ENCODE measurements at places on chromosomes 2 and 18.

- DNase-seq: no peak
These were observed 56.2 kb downstream of the GALNT14 start for GRCh38 chr2:31082002-31082401.

- no peak for DNase-seq
These were observed 17.2 kb downstream of the CLK1 start for GRCh38 chr2:200847269-200847668.

- DNase-seq: no peak
These were observed 11.2 kb downstream of the GAREM2 start for GRCh38 chr2:26184121-26184520.

- no peak for DNase-seq
These were observed 588.0 kb upstream of the NRXN1 start for GRCh38 chr2:51619961-51620360.

GRCh38 chr18:70139138-70139537 lies 66.3 kb downstream of the RTTN start:
- no peak for DNase-seq

DNA sequence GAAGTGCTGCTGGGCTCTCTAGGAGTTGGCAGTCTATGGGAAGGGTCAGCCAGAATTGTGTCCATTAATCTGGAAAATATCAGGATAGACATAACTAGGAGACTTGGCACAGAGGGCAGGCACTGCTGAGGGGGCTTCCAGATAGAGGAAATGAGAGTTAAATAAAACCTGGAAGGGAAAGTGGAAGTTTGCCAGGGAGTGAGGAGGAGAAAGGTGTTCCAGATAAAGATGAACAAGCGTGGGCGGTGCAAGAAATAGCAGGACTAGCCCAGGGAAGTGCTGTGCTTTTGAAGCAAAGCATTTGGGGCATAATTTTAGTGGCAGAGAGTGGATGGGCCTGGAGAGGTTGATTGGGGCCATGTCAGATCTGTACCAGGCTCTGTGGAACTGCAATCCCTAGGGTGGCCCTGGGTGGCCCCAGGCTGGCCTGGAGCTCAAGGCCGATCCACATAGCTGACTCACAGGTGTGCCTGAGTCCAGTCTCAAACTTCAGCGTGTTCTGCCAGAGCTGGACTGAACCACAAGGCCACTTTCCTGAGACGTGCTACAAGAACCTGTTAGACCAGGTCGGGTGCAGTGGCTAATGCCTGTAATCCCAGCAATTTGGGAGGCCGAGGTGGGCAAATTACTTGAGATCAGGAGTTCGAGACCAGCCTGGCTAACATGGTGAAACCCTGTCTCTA lies 26.9 kb downstream of the GALM start:
- DNase-seq: no peak

DNA sequence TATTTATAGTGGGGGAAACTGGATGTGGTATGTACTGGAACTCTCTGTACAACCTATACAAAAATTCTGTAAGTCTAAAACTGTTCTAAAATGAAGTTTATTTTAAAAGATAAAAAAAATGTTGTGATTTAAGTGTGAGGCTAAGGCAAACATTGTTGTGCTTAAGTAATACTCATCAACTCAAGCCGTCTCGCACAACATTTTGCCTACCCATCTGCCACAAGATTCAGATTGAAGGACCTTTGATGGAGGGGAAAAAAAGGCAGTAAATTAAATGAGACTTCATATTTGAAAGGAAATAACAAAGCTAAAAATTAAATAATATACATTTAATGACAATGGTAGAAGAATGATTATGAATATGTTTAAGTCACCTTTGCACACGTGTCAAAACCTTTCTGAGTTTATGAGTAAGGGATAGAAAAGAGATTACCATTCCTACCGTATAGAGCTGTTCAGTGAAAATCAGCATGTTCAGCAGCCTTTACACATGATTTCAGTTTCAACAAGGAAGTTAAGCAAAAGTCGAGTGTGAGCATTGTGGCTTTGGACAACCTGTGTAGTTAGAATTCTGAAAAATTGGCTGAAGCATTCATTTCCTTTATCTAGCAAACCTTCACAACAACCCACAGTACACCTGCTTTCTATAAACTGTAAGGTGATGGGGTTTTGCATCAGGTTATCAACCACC lies 499.3 kb downstream of the IRS1 start:
- DNase-seq: no peak

DNA sequence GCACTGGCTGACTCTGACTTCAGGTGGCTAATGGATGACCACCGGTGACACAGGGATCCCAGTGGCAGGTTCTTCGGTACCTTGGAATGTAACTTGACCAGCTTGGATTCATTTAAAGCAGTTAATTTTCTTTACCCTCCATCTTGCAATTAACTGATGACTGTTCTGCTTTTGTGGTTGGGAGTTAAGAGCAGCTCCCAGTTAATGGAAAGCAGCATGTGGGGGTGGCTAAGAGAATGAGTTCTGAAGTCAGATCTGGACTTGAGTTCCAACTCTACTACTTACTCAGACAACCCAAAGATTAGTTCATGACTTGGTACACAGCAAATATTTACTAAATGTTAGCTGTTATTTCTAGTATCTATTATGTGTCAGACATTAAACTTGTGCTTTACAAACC lies 58.5 kb downstream of the FAM228A start:
- DNase-seq: no peak

GRCh38 chr2:24512831-24513230 lies 21.8 kb downstream of the NCOA1 start:
- DNase-seq: no peak

DNA sequence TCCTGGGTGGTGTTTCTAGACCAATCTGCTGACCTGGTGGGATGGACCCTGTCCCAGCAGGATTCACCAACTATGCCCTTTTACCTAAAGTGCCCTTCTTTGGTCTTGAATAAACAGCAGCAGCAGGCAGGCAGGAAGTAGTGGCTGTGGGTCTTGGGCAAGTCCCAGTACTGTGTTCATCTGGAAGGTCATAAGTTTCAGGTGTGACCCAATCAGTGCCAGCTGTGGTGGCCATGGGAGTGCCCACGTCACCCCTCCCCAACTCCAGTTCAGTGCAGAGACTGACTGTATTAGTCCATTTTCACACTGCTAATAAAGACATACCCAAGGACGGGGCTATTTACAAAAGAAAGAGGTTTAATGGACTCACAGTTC lies 148.3 kb upstream of the SRD5A2 start:
- no peak for DNase-seq

GRCh38 chr2:131152074-131152473 lies 46.9 kb downstream of the PLEKHB2 start:
- DNase-seq: no peak

- no peak for DNase-seq
These were observed 61.8 kb upstream of the GPR45 start for GRCh38 chr2:105179469-105180372.

DNA sequence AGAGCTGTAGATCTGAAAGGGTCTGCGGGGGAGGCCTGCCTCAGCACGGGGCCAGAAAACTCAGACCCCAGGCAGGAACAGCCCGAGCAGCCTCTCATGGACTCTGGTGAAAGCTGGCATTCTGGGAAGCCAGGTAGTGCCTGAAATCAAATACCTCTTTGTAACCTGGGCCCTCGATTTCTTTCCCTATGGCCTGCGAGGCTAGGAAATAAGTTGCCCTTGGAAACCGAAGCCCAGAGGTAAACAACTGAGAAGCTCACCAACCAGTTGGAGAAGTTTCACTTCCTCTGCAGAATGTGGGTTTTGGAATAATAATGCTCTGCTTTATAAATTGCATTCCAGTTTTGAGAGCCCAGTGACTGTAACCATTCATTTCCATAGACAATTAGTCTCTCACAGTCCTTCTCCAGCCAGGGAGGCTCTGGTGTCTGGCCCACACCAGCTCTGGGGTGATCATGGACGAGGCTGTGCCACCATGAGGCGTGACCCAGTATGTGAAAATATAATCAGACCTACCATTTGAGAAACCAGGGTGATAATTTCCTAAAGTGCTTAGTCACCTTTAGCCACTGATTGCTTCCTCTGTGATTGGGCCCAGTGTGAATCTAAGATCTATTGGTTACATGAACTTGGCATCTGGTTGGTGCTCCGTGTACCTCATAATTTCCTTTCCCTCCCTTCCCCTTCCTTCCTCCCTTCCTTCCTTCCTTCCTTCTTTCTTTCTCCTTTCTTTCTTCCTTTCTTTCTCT lies 133.1 kb upstream of the PELI1 start:
- no peak for DNase-seq

- peak; percentile 57 for DNase-seq
These were observed at the start of gene BCL2 for GRCh38 chr18:63319383-63320122. TSS of gene BCL2 (minus strand) at chr18:63319769.

GRCh38 chr2:143965493-143966164 lies 554.3 kb downstream of the ZEB2 start:
- DNase-seq: no peak

GRCh38 chr2:145190031-145190703 lies 670.2 kb upstream of the ZEB2 start:
- DNase-seq: no peak

DNA sequence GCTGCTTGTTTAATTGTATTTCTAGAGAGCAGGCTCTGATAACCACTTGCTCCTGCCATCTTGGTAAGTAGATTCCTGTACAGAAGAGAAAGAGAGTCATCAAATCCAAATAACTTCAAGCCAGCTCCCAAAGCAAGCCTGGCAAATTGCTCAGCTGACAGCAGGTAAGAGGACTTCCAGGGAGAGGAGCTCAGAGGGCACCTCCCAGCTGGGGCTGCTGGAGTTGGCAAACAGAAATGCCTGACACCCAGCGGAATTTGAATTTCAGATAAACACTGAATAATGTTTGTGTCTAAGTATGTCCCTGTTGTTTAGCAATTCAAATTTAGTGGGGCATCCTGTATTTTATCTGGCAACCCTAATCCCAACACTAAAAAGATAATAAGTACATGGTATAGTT lies 86.2 kb downstream of the MYL12B start:
- no peak for DNase-seq

DNA sequence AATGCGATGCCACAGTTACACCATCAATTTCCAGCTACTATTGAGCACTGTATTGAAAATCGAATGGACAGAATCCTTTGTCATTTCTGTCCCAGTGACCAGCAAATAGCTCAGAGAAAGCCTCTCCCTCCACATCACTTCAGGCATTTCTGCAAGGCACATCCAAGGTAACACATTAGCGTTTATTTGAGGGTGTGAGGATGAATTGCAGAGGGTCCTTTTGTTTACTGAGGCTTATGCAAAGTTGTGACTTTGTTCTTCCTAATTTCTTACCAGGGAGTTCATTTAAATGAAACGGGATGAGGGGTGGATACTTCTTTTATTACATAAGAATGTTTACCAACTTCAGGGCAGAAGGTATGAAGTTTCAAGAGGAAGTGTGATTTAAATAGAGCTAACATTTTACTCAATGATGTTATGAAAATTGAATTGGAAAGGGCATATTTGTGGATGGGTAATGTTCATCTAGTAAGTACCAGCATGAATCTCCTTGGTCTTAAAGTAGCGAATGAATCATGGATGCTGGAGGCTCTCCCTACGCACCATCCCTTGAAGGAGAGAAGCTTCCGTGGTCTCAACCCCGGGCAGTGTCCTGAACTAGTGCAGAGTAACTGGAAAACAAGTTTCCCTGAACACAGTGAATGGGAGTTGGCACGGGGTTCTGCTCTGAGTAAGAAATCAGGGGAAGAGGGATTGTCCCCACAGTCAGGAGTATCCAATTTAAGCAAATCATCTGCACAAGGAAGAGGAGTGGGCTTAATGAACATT lies 756.5 kb downstream of the GALR1 start:
- no peak for DNase-seq

DNA sequence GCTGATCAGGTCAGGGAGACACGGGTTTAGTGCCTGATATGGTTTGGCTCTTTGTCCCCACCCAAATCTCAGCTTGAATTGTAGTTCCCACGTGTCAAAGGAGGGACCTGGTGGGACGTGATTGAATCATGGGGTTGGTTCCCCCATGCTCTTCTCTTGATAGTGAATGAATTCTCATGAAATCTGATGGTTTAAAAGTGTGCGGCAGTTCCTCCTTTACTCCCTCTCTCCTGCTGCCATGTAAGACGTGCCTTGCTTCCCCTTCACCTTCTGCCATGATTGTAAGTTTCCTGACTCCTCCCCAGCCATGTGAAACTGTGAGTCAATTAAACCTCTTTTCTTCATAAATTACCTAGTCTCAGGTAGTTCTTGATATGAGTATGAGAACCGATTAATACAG lies 424.5 kb downstream of the NBAS start:
- no peak for DNase-seq

GRCh38 chr2:96089356-96090195 lies 26.8 kb downstream of the ADRA2B start:
- no peak for DNase-seq

DNA sequence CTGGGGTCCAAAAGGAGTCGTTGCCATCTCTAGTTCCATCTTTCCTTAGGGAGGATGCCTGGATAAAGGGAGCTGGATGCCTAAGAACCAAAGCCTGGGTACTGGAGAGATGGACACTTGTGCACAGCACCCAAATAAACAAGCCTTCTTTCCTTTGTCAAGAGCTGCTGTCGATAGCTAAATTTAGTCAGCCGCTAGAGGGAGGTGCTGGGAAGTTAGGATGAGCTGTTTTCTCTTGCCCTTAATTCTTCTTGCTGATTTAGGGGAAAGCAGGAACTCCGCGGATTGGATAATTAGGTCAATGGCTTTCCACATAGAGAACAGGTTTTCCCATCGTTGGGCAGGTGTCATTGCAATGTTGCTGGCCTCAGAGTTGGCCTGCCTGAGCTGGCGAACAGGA lies 30.9 kb upstream of the SERPINB12 start:
- peak; percentile 34 for DNase-seq

GRCh38 chr18:3388323-3388722 lies 61.6 kb upstream of the TGIF1 start:
- DNase-seq: no peak

GRCh38 chr2:232075080-232075479 lies 113.6 kb downstream of the DIS3L2 start:
- DNase-seq: no peak

- no peak for DNase-seq
These were observed 38.2 kb downstream of the CENPO start for GRCh38 chr2:24831221-24832072.

DNA sequence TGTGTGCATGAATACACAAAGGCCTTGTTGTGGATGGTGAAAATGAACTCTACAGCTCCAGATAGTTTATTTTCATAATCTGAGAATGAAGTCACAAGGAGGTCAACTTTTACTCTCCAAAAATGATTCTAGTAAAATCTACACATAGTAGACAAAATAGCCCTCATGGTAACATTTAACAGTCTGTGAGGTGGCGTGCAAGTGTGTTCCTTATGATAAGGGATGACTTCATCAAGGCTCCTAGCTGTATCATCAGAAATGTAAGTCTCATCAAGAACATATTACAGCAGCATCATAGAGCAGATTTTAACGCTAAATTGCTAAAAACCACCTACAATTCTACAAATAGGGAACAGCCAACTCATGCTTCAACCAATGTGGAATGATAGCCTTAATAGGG lies 72.3 kb upstream of the RIOK3 start:
- no peak for DNase-seq
